Natural killer cell treated with Interleukin-12 subunit alpha and Interleukin-12 subunit beta and Interleukin-15 and Interleukin-18, amount 100 ng/mL, for 72 hours (primary cell): ENCODE measurements at places on chromosomes 7 and 10. TPM values are rescaled to one million over a fixed set of nuclear protein-coding genes. Genes with fewer than 3 reads are reported as not detected.

DNA sequence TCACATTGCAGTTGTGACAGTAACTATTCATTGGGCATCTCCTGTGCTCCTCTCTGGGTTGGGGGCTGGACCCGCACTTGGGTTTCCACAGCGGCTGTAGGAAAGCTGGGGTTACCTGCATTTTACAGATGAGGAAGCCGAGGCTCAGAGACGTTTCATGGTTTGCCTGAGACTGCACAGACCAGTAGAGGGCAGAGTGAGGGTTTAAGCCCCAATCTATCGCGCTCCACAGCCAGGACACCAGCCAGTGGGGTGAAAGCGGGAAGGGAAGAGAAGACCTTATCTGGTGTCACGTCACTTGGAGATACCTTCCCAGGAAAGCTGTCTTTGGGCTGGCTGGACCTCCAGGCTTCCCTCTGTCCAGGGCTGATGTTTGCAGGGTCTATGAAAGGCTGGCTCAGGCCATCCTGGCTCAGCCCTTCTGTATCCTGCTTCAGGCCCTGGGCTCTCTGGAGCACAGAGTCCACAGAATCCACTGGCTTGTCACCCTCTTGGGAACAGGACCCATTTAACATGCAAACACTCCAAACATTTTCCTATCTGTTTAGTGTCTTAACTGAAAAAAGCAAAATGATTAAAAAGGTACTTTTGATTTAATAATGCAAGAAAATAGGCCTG lies 167.7 kb downstream of the EMX2 start:
- no peak for DNase-seq

DNA sequence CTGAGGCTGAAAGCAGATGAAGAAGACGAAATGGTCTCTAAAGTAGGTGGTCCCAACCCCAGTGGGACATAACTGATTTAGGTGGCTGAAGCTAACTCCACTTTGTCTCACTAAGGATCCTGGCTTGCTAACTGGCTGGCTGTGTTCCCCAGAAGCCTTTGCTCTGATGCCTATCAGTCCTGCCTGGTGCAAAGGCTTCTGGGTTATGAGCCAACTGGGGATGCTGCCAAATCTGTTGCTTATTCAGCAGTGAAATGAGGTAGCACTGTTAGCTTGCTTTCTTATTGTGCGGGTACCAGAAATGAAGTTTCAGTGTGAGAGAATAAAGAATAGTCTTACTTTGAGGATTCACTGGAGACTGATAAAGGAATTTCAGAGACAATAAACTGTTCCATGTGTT lies 18.1 kb downstream of the PRKG1 start:
- no peak for DNase-seq

- no peak for DNase-seq
Measured at GRCh38 chr7:13047061-13047460, 359.6 kb downstream of the ARL4A start.

DNA sequence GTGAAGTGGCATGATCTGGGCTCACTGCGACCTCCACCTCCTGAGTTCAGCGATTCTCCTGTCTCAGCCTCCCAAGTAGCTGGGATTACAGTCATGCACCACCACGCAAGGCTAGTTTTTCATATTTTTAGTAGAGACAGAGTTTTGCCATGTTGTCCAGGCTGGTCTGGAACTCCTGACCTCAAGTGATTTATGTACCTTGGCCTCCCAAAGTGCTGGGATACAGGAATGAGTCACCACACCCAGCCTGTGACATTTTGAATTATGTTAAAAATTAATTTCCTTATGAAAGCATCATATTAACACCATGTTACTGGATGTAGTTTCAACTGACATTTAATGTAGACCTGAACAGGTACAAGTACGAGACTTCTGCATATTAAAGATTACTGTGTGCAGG lies 24.3 kb downstream of the ABCB4 start:
- no peak for DNase-seq

GRCh38 chr10:34454590-34455261 lies 360.4 kb downstream of the PARD3 start:
- DNase-seq = no peak

DNA sequence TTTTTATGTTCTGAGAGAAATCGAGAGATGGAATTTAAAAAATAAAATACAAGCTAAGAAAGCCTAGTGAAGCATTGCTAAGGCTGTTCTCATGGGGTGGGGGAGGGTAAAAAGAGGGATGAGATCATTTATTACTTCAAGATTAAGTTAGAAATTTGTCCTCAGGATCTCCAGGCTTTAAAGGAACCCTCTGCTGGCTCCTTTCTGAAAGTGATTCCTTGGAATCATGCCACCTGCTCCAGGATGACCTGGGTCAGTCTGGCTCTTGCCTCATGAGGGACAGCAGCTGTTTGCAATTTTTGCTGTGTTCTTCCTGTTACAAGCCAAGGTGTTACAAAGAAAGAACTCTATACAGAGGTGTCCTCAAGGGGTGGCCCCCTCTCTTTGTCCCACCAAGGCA lies 69.8 kb downstream of the CDK1 start:
- no peak for DNase-seq

GRCh38 chr7:26151096-26151495 lies 902 bp upstream of the NFE2L3 start:
- no peak for DNase-seq

DNA sequence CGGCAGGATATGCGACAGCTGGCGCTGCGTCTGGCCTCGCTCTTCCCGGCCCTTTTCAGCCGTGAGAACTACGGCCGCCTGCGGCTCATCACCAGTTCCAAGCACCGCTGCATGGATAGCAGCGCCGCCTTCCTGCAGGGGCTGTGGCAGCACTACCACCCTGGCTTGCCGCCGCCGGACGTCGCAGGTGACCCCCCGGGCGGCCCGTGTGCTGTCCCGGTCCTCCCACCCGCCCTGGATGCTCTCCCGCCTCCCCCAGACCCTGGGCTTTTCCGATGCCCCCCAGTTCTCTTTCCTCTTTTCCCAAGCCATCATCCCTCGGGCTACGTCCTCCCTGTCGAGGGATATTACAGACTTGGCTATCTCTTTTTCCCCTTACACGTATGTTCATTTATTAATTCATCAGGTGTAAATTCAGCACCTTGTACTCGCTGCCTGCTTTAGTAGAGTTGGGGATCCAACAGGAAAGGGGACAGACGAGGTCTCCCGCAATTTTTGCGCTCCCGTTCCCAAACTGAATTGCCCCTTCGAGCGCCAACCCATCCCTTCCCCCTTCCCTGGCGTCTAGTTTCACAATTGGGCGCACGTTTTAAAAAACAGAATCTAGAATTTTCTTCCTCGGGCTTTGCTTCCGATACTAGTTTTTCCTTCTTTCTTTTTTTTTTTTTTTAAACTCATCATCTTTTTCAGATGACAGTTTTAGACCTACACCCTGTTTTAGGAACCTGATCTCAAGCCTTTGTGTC lies 846 bp downstream of the MINPP1 start:
- peak; percentile 61 for DNase-seq

DNA sequence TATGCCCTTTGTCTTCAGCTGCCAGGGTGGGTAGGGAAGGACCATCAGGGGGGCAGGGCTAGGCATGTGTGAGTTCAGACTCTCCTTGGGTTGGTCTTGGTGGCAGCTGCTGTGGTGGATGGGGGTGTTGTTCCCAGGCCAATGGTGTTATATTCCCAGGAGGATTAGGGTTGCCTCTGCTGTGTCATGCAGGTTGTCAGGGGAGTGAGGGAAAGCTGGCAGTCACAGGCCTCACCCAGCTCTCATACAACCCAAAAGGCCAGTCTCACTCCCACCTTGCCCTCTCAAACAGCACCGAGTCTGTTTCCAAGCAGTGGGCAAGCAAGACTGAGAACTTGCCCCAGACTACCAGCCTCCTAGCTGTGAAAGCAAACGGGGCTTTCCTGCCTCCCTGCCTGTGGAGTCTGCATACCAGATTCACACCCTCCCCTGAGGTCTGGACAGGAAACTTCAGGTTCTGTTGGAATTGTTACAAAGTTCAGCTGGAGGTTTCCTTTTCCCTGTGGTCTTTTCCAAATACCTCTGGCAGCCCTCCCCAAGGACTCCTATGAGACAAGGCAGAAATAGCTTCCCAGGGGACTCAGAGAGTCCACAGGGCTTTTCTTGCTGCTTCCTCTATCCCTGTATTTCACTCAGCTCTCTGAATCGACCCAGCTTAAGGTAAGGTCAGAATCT lies 1.4 kb downstream of the HYAL4 start:
- no peak for DNase-seq

DNA sequence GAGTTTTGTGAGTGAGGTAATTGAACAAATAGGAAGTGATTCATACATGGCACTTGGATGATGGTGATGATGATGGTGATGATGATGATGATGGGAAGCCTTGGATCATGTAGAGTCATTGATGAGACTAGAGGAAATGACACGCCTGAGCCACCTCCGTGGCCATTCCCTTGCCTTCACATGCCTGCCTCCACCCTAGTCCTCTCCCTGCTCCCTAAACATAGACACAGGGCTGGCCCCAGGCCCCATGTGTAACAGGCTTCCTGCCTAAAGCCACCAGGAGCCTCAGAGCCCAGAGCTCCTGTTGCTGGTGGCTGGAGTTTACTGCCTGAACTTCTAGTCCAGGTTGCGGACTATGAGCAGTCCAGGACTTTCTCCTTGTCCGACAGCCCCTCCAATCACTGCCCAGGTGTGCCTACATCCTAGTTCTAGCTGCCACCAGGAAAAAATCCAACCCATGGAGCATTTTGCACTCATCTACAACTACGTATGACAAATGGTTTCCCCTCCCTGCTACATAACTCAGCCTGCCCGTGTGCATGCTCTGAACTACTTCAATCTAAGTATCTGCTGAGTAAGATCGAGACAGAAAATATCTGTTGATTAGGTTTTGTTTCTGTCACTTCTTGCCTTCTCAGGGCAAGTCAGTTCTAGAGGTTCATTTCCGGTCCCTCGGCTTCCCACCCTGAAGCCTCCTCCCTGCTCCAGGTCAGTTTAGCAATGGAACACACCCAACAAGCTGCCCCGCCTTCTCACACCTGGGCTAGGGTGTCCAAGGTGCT lies 35.5 kb upstream of the KDM7A start:
- DNase-seq = no peak

DNA sequence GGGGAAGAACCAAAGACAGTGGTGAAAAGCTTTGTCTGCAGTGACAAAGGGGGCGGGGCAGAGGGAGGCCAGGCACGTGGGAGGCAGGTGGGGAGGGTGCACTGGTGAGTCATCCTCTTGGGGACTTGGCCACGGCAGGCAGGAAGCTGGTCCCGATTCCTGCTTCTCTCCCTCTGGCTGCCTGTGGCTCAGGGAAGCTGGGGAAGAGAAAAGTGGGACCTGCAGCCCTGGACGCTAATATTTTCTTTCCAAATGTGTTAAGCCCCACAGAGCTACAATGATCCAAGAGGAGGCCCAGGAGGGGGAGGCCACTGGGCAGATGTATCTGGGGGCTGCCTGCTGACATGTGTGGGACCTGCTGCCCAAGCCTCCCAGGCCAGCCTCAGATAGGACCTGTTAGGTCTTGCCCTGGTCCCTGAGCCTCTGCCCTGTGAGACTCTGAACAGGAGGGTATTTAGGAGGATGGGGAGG lies 231.8 kb downstream of the KCNMA1 start:
- DNase-seq = no peak

GRCh38 chr7:6227294-6227846 lies 45.1 kb downstream of the CYTH3 start:
- DNase-seq = no peak

DNA sequence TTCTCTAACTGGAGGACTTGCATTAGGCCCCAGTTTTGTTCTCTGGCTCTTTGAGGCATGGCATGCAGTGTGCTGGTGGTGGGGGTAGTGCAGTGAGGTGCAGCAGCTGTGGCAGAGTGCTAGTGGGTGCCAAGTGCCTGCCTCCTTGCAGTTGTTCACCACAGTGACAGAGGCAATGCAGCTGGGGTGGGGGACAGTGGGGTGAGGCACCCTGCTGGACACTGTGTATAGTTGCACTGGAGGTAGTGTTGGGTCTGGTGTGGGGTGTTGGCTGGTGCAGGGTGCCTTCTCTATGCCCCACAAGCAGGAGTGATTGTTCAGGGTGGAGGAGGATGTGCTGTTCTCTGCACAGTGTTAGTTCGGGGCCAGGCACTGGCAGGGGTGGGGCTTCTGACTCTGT lies 21.7 kb upstream of the KEL start:
- no peak for DNase-seq

- DNase-seq = peak; percentile 48
Measured at GRCh38 chr7:149872419-149873073, 1.2 kb upstream of the ATP6V0E2 start.

- DNase-seq = no peak
Measured at GRCh38 chr10:25455980-25456567, 281.3 kb downstream of the GPR158 start.

DNA sequence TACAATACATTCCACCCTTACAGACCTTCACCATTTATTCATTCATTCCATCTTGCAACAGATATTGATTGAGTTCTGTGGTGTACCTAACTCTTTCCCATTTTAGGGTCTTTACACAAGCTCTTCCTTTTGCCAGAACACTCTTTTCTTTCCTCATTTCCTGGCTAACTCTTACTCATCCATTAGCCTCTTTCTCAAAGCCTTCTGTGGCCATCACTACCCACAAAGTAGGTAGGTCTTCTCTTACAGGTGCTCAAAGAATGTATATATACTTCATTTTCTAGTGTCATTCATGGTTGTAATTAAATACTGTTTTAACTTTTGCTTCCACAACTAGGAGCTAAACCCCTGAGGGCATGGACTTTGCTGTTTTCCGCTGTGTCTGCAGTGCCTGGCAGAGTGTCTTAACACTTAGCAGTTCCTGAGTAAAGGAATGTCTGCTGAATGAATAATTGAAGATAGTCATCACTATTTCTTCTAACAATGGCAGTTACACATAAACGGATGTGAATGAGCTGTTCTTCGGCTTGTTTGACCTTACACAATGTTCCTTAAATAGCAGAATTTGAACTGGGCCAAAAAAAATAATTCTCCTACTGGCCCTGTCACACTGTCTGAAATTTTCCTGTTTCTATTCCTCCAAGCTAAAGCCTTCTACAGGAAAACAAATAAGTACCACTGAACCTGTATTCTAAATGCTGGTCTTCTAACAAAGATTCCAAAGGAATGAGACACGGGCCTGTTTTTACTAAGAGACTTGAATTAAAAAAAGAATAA lies 15.1 kb downstream of the BCAP29 start:
- DNase-seq = no peak

- no peak for DNase-seq
Measured at GRCh38 chr7:43698460-43699255, 30.7 kb downstream of the COA1 start.

Gene OR2A7
- total RNA-seq = not detected

Gene ABCB1
- total RNA-seq = 15.1 TPM

Gene TMEM273
- 86.0 TPM for total RNA-seq

Gene CLDN4
- not detected for total RNA-seq

Gene TET1
- 0.31 TPM for total RNA-seq

Gene FAM107B
- total RNA-seq = 255 TPM

Gene GRM3
- total RNA-seq = not detected

Gene ZNF107
- 7.9 TPM for total RNA-seq

Gene ZNF488
- total RNA-seq = not detected
